RPMI7951 (cell line): ENCODE measurements at places on chromosomes 12 and 14.

DNA sequence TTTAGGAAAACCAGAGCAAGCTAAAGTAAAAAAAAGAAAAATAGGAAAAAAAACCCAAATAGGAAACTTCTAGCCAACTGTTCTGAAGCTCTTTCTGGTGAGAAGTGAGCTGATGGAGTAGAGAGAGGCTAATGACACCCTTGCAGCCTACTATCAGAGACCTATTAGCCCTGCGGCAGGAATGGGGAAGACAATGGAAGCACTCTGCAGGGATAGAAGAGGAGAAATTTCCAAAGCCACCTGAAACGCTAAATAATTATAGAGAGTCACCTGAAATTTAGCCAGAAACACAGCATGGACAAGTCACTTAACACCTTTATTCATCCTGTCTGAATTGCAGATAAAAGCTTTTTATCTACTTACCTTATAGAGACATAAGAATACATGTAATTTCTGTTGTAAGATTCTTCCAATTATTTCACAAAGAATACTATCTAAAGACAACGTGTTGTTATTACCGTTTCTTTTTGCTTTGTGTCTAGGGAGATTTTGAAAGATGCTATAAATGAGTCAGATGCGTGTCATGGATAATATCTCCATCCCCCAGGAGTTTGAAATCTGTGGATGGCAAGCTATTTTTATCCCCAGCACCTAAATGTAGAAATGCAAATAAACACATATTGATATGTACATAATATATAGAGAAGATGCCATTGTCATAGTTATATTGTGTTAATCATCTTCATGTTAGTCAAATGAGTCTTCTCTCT is 138.6 kb downstream of the TPH2 start:
- DNase-seq: no peak

- no peak for DNase-seq
Measured at GRCh38 chr12:58384196-58384595, 442.8 kb downstream of the ATP23 start.

DNA sequence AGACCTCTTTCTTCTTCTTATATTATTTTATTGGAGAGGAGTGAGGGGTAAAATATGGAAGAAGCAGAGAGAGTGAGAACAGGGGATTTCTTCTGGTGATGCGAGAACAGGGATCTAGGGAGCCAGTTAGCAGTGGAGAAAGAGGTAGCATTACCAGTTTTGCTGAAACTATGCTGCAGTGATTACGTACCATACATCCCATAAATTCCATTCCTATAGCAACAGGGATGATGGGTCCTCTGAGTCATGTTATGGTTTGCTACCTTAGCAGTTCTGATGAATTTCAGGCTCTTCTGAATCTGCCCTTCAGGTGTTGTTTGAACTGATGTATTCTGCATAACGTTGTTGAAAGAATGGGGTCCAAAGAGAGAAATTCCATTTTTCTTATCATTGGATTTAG is 625.4 kb upstream of the LRFN5 start:
- DNase-seq: no peak

DNA sequence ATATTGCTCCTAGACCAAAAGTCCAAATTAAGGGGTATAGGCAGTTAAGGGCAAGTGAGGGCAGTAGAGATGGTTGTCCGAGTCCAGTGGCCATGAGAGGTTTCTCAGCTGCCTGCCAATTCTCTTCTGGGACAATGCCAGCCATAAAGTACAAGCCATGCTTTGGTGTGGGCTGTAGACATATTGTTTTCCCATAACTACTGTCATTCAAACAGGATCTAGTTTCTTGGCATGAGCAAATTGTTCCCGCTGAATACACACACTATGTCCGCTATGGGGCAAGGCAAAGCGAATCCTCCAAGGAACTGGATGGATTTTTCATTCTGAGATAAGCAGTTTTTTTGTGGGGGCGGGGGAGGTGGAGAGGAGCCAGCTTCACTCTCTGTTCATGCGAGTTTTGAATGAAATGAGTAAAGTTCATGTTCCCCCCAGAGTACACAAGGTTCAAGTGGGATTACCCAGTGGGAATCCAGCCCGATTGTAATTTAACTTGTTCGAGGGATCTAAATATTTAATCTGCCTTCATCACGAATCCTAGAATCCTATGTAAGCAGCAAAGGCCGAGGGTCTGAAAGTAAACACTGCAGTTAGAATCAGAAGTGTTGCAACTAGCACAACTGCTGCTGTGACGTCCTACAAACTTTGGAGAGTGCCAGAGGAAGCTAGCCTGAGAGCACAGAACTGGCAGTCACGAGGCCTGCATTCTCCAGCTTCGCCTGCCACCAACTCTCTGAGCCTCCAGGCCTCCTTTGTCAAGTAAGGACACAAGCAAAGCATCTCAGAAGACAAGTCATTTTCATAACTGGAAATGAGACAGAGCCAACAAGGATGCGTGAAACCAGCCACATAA is 137.0 kb downstream of the CRADD start:
- DNase-seq: peak; percentile 74

GRCh38 chr12:111758120-111758561 is 8.6 kb upstream of the ALDH2 start:
- DNase-seq: peak; percentile 52

DNA sequence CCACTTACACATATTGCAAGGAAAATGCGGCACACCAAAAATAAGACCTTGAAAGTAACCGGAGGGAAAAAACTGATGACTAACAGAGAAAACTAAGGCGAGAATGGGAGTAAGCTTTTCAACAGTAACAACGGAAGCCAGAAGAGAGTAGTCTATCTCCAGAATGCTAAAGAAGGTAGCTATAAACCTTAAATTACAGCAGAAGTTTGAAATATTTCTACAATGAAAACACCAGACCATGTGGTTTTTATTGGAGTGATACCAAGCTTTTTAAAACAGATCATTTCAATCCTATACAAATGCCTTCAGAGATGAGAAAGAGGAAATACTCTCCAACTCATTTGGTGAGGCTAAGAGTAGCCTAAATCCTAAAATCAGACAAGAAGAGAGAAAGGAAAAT is 209.5 kb downstream of the ANO6 start:
- no peak for DNase-seq

- DNase-seq: no peak
Measured at GRCh38 chr12:57368349-57369095, 62.3 kb downstream of the R3HDM2 start.

DNA sequence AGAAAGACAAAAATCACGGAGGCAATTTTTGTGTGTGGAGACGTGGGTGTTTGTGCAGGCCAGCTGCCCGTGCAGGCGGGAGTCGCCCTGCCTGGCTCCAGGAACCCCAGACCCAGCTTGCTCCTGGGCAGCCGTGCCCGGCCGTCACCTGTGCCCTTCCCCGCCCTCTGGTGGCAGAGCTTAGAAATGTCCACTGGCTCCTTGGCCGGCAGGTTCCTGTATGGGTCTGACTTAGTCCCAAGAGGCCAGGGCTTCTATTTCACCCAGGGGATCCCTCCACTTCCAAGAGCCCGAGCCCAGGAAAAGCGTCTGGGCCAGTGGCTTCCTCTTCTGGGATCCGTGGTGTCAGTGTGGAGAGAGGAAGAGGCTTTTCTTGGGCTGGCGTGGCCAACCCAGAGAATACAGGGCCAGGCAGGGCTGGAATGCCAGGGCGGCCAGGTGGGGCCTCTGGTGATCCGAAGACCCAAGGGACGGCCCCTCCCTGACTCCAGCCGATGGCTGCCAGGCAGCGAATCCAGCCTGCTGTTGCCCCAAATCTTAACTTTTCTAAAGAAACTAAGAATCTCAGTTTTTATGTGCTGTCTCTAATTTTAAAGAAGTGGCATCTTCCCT is 120.9 kb downstream of the TMEM132C start:
- DNase-seq: no peak

DNA sequence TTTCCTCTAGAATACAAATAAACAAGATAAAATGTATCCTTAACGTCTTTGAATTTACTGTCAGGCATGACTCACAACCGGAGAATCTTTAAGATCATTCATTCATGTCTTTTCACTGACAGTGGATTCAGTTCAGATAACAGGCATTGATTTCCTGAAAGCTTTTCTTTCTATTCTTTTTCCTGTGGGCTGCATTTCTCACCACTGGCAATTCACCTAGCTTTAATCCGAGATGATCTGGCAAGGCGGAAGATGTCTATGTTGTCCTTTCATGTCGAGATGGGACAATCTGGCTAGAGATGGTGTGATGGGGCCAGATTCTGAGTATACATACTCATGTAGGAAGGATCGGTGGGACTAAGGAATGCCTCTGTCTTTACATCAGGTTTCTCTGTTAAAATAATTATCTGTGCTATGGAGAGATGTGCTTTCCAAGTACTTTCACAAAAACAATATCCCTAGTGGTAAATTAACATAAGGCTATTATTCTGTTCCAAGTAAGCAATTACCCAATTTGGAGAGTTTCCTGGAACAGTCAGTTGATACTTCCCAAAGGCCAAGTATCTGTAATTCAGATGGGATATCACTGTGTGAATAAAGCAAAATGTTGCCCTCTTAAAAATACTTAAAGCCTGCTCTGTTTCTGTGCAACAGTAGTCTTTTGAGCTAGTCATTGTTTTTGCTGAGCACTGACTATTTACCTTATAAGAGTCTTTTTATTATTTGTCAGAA is 17.8 kb downstream of the ACSS3 start:
- DNase-seq: no peak
